ENCODE measurements at places on chromosomes 3 and 15.

- DNase-seq = no peak
Measured at GRCh38 chr3:16189201-16189600, 14.7 kb downstream of the GALNT15 start.

DNA sequence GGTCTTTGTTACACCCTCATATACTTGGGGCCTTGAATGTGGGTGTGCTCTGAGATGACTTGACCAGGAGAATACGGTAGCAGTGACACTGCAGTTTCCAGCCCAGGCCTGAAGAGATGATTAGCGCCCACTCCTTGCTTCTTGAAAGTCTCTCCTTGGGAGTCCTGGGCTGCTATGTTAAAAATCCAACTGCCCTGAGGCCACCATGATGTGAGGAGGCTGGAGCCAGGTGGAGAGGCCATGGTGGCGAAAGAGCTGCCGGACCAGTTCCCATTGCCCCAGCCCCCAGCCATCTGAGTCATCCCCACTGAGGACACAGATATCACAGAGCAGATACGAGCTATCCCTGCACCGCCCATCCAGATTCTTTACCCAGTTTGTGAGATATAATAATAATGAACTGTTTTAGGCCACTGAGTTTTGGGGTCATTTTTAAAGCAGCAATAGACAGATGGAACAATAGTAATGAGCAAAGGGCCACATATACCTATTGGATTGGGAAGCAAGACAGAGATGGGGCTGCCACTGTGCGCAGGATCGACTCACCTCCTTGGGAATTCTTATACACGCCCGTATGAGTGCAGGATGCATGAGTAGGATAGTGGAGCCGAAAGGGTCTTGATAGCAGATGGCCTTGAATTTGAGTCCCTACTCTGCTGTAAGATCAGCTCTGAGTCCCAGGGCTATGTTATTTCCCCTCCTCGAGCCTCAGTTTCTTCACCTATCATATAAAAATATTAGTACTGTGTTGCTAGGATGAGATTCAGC lies 12.1 kb upstream of the GATA2 start:
- DNase-seq = no peak

DNA sequence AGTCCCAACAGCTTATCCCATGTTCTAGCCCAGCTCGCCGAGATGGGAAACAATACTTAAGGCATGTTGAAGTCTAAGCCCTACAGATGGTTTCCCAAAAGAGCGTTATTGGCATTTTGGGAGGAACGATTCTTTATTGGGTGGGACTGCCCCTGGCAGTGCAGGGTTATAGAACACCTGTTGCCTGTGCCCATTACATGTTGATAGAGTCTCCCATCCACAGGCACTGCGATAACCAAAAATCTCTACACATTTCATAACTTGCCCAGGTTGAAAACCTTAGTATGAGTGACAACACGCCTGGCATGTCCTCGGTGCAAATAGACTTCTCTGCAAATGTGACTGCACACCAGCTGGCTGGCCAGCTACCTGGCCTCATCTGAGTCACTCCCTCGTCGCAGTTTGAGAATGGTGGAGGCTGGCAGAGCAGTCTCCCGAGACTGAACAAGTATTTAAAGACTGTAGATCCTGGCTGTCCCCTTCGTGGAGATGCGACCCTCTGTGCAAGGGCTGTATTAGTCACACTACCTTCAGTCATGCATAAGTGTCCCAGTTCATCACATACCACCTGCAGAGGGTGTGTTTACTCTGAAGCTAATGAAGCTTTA lies 18.7 kb downstream of the ZNF80 start:
- DNase-seq = no peak

DNA sequence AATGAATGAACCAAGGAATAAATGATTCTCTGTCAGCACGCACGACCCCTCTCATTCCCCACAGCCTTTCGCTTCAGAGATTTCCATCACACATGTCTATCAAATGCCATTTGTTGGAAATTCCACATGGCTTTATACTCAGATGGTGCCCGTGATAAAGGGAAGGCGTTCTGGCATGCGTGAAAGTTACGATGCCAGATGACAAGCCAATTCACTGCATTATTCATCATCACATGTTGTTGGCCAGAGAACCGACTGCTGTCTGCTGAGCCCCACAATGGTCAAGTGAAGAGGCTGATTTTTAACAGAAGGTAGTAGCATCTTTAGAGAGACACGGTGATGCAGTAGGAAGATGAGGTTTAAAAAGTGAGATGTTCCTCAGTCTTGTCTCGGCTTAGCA lies 74.1 kb upstream of the FRMD4B start:
- DNase-seq = no peak

DNA sequence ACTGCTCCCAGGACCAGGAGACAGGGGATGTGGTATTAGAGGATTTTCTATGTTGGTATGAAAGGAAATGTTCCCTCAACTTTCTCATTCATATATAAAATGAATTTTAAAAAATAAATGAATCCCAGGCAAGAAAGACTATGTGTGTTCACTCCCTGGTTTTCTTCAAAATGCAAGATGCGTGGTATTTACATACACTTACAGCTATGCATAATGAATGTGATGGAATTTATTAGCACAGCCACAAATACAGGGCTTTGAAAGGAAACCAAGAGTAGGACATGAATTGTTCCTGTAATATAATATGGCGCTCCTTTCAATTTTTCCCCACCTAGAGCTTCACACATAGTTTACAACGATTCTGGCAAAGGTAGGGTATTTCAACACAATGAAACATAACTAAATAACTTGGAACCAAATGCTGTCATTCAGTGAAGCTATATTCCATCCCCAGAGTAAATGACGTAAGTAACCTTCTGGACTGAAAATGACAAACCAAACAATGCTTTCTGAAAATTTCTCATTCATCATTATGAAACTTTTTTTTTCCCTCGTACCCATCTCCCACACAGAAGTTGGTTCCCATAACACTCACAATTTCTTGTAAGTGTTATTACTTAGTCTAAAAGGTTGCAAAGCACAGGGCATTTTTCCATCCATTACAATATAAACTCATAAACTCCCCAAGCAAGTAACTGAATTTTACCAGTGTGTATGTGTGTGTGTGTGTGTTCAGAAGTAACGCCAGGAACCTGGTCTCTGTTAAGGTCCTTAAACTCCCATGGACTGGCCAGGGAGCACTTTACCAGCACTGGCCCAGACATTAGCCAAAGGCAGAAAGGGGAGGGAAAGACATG lies 41.8 kb downstream of the CBLB start:
- DNase-seq = no peak

- DNase-seq = no peak
Measured at GRCh38 chr15:90956274-90957030, 1.8 kb downstream of the RCCD1 start.

DNA sequence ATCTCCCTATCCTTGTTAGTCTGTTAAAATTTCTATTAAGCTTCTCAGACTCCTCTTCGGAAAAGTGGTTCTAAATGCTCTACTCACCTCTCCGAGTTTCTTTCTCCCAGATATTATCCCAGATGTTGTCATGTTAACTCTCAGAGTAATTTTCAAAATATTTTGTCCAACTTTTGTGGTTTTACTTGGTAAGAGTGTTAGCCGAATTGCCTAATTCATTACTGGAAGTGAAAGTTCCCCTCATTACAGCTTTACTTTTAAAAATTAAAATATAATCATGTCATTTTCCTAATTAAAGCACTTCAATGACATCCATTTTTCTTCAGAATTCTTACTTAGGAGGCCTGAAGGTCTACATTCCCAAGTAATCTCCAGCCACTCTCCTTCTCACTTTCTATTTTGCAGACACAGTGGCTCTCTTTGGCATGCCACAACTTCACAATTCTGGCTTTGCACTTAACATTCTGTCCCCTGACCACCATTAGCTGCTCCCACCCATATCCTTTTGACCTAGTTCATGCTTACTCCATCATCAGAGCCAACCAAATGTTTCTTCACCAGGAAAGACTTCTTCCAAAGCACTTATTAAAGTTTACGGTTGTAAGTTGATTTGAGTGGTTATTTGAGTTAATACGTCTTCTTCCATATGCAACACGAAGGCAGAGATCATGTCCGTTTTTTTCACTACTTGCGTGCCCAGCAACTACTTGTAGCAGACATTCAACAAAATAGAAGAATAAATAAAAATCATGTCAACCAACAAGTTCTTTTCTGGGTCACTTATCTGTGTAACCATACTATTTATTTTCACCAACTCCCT lies 10.2 kb upstream of the TIPARP start:
- DNase-seq = no peak

GRCh38 chr3:161672478-161672877 lies 175.9 kb downstream of the OTOL1 start:
- DNase-seq = no peak

GRCh38 chr3:65953301-65953812 lies 85.4 kb downstream of the MAGI1 start:
- no peak for DNase-seq

DNA sequence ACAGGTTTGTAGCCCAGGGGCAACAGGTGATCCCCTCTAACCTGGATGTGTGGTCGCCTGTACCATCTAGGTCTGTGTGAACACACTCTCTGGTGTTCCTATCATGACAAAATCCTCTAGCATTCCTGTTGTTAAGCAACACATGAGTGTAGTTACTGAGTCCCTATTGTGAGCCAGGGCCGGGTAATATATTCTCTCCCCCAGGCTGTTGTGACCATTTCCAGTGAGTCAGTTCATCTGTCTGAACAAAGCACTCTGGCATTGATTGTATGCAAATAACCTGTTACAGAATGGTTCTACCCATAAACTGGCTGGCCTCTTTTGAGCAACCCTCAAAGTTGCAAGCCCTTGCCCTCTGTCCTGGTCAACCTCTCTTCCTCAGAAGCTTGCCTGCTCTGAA lies 2.6 kb upstream of the FLNB start:
- no peak for DNase-seq

DNA sequence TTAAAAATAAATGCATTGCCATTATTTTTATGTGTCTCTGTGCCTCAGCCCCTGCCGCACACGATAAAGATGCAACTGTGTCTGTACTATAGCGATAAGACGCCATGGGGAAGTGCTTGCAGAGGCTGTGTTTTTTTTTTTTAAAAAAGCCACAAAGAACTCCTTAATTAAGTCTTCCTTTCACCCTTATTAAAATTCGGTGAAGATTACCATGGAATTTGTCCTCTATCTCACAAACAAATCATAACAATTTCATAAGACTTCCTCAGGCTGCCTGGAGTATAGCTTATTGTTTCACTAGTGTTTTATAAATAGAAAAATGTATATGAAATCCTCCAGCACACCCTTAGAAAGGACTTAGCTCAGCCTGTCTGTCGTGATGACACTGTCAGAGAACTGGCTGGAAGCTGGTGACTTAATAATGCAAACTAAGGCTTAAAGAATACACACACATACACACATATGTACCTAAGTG lies 374.8 kb upstream of the SLCO3A1 start:
- DNase-seq = no peak

DNA sequence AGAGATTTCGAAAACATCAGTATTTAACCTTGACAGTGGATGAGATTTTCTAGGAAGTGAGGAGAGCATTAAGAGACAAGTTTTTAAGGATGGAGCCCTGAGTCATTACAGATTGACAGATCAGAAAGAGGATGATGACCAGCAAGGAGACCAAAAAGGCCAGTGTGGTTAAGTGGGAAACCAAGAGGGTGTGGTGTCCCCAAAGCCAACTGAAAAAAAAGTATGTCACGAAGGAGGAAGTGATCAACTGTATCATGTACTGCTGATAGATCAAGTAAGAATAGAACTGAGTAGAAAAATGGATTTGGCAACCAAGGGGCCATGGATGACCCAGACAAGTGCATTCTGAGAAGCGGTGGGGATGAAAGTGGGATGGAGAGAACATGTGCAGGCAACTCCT lies 491.8 kb downstream of the FHIT start:
- no peak for DNase-seq

Data from HEK293T (cell line).